NCI-H187 treated with DMSO at 0.1 percent for 48 hours (cell line): ENCODE measurements at places on chromosomes 2 and 18.
A peak's percentile ranks its signal among the peaks of the same experiment; 100 is the strongest.

- DNase-seq: no peak
Observed at GRCh38 chr2:134301928-134302260, 48.0 kb downstream of the MGAT5 start.

DNA sequence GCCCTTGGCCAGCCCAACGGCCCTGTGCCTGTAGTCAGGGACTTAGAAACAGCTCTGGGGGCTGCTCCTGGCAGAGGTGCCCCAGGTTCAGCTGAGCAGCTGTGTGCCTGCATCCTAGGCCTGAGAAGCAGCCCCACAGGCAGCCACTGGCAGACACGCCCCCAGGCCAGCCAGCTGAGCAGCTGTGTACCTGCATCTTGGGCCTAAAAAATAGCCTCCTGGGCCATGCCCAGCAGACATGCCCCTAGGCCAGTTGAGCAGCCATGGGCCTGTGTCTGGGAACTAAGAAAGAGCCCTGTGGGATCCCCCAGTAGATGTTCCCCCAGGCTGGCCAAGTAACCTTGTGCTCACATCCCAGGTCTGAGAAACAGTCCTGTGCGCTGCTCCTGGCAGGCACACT is 64.0 kb downstream of the TBR1 start:
- DNase-seq: no peak

GRCh38 chr2:59312029-59312428 is 1070.9 kb upstream of the FANCL start:
- no peak for DNase-seq

GRCh38 chr2:170335351-170335750 is 157.4 kb downstream of the MYO3B start:
- DNase-seq: no peak

DNA sequence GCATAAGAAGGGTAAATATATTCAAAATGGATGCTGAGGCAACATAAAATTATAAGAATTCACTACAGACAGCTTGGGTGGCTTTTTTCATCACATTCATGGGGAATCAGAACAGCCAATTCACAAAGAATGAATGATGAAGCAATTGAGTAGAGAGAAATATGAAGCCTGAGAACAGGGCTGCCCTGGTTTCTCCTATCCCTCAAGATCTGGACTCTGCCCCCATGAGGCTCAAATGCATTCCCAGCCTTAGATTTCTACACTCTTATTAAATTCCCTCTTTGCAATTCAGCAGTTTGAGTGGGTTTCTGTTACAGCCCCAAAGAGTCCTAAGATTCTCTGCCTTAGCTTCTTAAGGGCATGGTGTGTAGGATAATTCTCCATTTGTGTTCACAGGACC is 172.5 kb downstream of the MAIP1 start:
- no peak for DNase-seq

- no peak for DNase-seq
Observed at GRCh38 chr2:147100406-147101035, 744.3 kb upstream of the ACVR2A start.

DNA sequence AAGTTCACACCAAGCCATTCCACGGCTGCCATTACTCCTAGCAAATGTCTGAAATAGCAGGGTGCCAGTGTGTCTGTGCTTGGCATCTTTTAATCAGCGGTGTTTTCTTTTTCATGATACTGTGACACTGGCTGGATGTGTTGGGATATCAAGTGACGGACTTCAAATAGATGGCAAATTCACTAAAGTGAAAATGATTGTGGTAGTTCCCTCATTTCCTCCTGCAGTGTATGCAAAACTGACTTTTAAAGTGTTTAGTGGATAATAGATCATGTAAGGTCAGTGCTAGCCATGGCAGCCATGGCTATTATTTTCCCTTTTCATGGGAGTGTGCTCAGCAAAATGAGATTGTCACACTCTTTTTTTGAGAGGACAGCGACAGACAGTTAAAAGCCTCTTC is 261.5 kb upstream of the SIX3 start:
- DNase-seq: peak; percentile 84

DNA sequence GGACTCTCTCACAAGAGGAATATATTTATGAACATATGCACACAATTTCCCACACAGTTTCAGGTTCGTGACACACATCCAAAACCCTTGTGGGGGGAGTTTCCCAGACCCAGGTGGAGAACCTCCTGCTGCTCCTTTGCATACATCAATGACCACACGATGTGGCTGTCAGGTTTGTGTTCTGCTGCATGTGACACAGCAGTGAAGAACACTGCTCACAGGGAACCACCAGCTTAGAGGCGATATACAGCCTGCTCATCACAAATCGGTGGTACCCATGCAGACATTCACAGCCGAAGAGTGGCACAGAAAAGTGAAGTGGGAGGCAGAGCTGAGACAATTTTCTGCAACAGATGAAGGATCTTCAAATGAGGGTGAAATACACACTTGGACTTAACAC is 175.6 kb upstream of the ZFP36L2 start:
- DNase-seq: no peak

- no peak for DNase-seq
Observed at GRCh38 chr2:96330407-96330806, 5.2 kb upstream of the NCAPH start.

DNA sequence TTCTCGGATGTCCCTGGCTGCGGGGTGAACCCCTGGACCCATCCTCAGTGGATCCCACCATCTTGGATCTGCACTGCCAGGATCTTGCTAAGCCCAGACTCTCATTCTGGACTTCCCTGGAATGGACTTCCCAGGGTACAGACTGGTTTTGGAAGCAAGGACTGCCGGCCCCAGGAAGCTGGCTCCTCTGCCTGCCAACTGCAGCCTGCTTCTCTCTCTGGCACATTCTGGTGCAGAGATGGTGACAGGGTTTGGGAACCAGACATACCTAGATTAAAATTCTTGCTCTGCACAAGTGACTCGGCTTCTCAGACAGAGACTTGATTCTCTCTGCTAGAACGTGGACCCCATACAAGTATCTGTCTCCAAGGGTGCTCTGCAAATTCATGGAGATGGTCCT is 29.4 kb downstream of the ACKR3 start:
- DNase-seq: no peak

DNA sequence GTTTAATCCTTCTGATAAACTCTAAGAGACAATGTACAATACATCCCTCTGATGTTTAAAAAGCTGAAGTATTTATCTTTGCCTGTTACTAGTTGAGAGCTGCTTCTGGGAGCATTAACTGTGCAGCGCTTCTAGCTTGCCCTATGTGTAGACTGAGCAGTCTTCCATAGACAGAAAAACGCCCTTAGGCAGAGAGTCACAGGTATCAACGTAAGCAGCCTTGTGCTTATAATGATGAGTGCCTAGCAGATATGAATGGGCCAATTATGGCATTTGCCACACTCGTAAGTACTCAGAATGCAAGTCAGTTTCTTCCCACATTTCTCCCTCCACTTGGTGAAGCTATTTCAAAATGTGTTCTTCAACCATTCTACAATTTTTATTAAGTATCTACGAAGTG is 731.1 kb upstream of the SLC8A1 start:
- DNase-seq: no peak
